Effector CD4-positive, alpha-beta T cell (primary cell): ENCODE measurements at places on chromosomes 7 and 10.

DNA sequence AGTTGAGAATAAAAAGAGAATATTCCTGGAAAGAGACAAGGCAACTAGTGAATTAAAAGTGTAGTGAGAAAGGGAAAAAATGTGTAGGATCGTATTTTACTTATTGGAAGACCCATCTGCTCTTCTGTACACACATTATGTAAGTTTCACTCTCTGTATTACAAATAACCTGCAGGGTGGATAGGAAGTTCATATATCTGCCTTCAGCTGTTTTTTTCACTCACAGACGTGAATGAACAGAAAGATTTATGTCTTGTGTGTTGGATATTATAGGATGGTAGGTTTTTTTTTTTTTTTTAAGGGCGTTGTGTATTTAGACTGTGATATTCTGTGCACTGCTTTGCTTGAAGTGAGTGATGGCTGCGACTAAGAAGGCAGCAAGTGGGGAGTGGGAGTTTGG is 266.5 kb downstream of the AUTS2 start:
- DNase-seq = no peak

GRCh38 chr10:24238519-24239247 is 29.7 kb downstream of the KIAA1217 start:
- no peak for DNase-seq

DNA sequence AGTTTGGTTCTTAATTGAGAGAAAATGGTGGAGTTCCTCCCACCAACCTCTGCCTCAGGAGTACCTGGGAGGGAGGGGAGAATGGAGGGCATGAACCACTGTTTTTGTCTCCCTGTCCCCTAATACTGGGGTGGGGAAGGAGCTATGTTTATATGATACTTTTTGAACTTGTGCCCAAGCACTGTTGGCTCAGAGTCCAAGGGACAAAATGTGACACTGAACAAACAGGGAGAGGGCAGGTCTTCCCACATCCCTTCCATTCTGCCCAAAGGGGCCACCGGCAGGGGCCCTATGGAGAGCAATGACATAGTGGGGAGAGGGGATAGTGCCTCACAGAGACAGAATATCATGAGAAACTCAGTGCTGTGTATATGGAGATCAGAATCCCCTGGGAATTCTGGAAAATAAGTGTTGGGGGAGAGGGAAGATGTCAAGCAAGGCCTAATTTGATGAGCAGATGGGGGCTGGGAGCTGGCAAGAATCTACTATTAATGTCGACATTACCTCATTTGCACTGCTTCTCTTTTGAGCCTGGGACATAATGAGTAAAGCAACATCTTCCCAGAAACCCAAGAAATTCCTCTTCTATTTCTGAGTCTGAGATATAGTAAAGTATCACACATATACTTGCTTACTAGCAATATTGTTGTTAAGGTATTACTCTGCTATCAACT is 180.6 kb downstream of the CYP26A1 start:
- DNase-seq = no peak

DNA sequence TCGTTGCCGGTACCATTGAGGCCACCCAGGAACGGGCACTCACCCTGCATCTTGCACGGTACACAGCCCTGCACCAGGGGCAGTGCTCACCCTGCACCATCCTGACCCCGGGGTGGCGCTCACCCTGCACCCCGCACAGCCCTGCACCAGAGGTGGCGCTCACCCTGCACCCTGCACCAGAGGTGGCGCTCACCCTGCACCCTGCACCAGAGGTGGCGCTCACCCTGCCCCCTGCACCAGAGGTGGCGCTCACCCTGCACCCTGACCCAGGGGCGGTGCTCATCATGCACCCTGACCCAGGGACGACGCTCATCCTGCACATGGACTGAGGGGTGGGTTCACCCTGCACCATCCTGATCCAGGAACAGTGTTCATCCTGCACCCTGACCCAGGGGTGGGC is 6.4 kb downstream of the TUBGCP2 start:
- DNase-seq = no peak

GRCh38 chr7:28847176-28847575 is 111.0 kb downstream of the TRIL start:
- no peak for DNase-seq

- no peak for DNase-seq
Observed at GRCh38 chr10:121113385-121113696, 262.2 kb downstream of the WDR11 start.

DNA sequence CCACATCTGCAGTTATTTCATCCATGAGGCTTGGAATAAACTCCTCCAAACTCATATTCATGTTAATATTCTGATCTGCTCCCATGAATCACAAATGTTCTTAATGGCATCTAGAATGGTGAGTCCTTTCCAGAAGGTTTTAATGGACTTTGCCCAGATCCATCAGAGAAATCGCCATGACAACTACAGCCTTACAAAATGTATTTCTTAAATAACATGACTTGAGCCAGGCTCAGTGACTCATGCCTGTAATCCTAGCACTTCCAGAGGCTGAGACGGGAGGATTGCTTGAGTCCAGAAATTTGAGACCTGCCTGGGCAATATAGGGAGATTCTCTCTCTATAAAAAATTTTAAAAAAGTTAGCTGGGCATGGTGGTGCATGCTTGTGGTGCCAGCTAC is 102.1 kb upstream of the TMEM168 start:
- DNase-seq = no peak

GRCh38 chr7:48016641-48017040 is 12.3 kb downstream of the SUN3 start:
- no peak for DNase-seq

- no peak for DNase-seq
Observed at GRCh38 chr10:100253041-100253440, 14.4 kb downstream of the CWF19L1 start.

DNA sequence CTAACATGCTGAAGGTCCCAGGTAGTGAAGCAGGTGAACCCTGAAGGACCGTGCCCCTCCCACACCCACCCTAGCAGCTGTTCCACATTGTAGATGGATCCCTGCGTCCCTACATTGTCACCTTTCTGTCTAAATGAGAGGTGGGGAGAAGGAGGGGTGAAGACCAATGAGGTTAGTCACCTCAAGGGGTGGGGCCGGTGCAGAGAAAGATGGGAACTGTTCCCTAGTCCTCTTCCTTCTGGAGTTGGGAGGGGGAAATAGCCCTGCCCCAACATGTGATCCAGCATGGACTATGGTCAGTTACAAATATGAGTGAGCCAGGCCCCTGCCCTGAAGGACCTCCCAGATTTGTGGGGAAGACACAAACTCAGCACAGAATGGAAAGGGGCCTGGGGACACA is 124.5 kb downstream of the LHPP start:
- DNase-seq = no peak

DNA sequence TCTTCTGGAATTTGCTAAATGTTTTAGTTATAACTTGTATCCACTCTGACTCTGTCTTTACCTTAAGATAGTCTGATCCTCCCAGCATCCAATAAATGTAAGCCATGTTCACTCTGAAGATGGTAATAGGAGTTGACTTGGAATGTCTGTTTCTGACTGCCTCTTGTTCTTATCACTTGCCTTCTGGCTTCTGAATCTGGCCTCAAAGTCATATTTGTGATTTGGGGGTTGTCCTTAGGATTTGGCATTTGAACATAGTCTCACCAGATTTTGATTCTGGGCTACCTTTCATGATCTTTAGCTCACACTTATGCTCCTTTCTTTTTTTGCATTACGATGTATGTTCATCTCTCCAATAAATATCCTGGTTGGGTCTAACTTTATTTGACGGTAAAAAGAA is 247.0 kb downstream of the SH2D4B start:
- DNase-seq = no peak

DNA sequence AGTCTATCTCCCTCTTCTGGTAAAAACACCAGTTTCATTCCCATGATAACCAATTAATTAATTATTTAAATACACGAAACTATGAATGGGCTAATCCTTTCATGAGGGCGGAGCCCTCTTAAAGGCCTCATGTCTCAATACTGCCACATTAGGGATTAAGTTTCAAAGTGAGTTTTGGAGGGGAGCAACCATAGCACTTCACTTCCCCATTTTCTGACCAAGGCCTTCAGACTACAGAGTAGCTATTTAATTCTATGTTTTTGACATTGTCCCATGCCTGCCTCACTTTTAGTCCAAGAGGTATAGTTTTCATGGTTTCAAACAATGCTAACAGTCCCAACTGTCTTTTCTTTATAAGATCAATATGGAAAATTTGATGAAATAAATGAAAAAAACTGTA is 618.6 kb downstream of the ZWINT start:
- no peak for DNase-seq

- no peak for DNase-seq
Observed at GRCh38 chr10:62069452-62070178, 168.1 kb downstream of the ARID5B start.

DNA sequence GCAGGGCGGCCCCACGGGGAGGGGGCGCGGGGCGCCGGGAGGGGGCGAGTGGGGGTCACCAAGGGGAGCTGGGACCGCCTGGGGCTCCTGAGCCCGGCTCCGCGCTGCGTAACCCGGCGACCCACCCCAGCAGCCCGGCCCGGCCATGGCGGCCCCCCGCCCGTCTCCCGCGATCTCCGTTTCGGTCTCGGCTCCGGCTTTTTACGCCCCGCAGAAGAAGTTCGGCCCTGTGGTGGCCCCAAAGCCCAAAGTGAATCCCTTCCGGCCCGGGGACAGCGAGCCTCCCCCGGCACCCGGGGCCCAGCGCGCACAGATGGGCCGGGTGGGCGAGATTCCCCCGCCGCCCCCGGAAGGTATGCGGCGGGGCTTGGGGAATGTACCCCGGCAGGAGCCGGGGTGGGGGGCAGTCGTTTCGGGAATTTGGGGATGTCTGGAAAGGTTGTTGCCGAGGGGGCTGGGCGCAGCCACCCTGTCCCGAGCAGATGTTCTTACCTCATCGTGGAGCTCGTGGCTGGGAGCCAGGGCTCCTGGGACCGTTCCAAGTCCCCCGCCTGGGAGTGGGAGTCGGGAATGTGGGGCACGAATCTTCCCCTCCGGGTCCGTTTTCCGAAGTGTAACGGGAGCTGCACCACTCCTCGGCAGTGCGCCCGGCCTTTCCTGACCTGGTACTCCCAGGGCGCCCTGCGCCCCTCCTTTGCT is 431 bp downstream of the ZYX start:
- no peak for DNase-seq

DNA sequence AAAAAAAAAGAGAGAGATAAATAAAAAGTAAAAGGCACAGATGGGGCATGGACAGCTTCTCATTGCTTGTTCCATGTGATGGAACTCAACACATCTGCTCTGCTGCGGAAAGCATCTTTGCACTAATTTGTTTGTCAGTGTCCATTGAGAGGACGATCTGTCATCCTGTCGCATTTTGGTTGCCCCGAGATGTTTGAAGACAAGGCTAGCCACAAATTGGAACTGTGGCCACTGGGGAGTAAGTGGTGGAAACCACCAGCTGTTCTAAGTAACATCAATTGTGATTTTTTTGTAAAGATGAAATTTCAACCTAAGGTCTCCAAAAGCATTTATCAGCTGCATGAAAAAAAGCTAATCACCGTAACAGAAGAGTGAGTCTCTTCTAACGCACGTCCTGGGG is 312.7 kb downstream of the ADARB2 start:
- DNase-seq = no peak

DNA sequence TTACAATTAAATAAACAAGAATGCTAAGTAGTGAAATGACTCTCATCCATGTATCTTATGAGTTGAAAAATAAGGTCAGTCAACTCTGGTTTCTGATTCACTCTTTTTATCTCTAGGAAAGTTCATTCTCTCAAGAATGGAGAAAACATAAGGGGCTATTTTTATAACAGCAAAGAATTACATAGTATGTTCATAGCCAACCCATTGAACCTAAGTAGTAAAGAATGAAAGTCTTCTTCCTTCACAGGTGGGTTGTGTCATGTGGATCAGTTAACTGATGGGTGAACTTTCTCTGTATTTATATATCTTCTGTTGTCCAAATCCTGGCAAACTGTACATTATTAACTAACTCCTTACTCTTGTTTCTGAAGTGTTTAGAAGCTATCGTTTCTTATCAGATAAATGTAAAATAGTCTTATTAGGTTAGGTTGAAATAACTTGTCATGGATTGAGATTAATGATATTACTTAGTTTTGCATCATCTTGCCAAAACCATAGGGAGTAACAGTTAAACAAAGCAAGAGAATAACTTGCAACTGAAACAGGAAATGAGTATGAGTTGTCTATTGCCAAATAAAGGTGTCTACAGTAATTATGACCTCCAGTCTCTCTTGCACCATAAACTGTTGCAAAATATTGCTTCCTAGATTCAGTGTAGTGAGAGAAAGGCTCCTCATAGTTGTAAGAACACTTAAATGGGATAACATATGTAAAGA is 86.8 kb downstream of the ANKRD7 start:
- DNase-seq = no peak

GRCh38 chr7:53658951-53659350 is 623.5 kb downstream of the POM121L12 start:
- DNase-seq = no peak

DNA sequence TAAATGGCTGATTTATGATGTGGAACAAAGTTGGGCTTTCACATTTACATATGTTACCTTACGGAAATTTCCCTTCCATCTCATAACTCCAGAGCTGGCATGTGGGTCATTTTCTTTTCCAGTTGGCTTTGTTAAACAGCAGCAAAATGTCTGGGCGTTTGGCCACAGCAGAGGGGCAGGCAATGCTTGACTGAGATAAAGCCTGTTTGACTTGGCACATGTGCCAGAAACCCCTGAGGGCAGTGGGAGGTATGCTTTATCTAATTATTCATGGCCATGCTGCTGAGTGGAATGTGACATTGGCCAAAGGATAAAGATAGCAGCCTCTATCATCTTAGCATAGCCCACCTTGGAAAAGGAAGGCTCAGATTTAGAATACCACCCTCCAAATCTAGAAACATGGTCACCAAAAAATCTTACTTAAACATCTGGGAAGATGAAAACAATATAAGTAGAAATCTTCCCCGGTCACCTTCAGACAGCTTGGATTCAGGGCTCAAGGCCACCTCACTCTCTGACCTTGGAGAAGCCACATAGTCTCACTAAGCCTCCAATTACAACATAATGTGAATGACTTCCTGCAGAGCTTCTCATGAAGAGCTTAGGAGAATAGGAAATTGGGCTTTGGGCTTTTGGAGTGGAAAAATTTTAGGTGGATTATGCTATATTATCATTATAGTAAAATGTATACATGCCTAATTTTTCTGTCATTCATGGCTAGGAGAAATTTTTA is 101.5 kb downstream of the GRM3 start:
- DNase-seq = no peak

DNA sequence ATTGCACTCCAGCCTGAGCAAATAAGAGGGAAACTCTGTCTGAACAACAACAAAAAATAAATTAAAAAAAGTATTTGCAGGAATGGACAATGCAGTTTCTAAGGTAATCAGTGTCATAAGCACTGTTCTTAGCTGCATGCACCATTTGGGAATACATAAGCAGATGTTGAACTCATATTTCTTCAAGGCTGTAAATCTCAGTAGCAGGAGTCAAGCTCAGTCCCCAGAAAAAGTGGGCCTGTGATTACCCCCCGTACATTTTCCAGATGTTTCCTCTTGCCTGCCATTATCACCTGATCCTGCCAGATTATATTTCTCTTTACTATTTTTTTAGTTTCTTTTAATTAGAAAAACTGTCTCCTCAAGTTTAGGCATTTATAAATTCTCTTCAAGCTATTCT is 667.6 kb upstream of the ANKRD30A start:
- no peak for DNase-seq
